ENCODE measurements at places on chromosomes 5 and 9. TPM values are rescaled to one million over a fixed set of nuclear protein-coding genes. Genes with fewer than 3 reads are reported as not detected.

GRCh38 chr5:75395277-75395676 is 58.3 kb downstream of the HMGCR start:
- no peak for DNase-seq

DNA sequence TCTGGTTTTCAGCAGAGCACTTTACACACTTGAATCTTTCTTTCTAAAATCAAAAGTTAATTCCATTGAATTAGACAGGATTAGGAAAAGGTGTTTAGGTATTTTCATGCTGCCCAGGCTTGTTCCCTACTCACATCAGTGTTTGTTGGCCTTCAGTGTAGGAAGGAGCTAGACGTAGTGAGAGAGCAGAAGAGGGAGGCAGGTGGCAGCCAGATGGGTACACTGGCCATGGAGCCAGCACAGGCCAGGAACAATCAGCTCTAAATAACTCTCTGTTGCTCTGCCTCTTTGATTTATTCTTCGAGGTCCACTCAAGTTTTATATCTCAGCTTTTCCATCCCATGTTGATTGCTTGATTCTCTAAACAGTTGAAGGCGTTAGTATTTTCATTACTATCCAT is 529.6 kb downstream of the PSAT1 start:
- DNase-seq, result no peak

- no peak for DNase-seq
Observed at GRCh38 chr9:37390759-37391158, 31.7 kb upstream of the GRHPR start.

DNA sequence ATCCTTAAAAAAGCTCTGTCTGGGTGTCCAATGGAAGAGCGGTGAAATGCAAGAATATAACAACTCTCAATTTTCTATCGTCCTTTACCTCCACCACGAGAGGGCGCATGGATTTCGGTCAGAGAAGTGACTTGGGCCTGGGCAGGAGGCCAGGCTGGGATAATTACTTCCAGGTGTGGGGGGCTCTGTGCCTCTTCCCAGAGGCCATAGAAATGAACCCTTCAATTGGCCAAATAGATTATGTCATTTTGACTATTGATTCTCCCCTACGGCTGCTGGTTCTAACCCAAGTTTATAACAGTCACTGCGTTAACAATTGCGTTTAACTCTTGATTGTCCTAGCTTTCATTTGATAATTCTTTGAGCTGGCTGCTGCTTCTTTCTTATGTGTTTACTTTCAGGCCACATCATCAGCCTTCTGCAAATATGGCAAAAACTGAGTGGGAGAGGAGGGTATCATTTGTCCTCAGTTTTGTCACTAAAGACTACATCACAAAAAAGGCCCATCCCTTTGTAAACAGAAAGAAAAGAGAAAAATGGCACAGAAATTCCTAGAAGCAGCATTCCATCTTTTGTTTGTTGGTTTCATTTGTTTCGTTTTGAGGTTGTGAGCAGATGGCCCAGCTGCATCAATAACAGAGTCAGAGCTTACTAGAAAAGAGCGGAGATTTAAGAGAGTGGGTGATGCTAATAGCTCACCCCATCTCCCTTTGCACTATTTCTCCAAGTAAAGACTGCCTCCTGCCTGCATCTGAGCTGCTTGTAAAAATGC is 45.4 kb upstream of the ZFR start:
- no peak for DNase-seq

SELENOP gene
- 392 TPM for total RNA-seq

TAF11L10 gene
- total RNA-seq, result not detected

DNA sequence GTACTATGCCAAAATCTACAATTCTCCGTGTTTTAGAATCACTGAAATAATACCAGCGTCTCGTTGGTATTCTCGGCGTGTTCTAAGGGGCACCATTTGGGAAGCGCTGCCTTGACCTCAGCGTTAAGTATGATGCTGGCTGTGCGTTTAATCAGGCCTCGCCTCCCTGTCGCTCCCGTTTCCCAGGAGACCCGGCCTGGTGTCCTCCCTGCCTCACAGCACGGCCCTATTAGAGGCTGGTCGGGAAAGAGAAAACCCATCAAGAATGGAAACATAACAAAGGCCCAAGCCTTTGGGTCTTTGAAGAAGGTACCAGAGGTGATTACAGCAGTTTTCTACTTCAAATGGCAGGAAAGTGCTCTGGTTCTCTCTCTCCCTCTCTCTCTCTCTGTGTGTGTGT is 30.0 kb downstream of the GFPT2 start:
- no peak for DNase-seq

DNA sequence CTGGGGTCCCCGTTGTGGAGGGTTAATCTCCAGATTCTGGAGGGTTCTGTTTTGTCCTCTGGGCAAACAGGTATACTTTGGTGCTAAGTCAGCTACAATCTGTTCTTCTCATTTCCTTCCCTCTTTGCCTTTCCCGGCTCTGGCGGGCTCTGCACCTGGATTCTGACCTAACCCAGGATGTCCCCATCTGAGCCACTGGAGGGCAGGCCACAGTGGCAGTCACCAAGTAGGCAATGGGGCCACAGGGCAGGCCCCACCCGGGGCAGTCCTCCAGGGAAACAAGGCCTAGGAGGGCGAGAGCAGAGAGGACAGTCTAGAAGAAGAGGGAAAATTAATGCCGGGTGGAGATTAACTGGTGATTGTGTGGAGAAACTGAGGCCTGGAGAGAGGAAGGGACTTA is 40.4 kb upstream of the HRH2 start:
- no peak for DNase-seq

TRPM6 gene
- 1.3 TPM for total RNA-seq

- no peak for DNase-seq
Observed at GRCh38 chr5:135135530-135136226, 101.7 kb upstream of the PITX1 start.

DNA sequence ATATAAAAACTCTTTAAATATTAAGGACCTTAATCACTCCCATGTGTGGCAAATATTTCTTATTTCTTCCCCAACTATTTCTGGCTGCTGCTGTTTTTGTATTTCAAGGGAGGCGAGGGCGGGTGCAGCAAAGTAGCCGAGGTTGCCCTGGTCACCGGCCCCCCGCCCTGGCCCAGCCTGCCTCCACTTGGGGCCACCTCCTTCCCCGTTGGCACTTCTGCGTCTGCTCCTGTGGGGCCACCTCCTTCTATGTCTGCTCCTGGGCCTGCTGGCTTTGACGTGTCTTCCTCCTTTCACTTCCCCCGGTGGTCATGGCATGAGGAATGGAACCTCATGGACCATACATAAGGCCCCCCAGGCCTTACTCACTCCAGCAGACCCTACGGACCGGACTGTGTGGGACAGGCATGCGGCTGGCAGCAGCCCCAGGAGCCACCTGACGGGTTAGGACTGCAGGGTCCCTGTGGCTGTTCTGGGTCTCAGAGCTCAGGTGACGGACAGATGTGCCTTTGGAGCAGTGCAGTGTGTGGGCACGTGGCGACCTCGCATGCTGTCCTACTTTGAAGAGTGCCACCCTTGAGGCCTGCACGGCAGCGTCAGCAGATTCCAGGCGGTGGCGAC is 5.8 kb upstream of the ENTPD8 start:
- DNase-seq, result no peak

DNA sequence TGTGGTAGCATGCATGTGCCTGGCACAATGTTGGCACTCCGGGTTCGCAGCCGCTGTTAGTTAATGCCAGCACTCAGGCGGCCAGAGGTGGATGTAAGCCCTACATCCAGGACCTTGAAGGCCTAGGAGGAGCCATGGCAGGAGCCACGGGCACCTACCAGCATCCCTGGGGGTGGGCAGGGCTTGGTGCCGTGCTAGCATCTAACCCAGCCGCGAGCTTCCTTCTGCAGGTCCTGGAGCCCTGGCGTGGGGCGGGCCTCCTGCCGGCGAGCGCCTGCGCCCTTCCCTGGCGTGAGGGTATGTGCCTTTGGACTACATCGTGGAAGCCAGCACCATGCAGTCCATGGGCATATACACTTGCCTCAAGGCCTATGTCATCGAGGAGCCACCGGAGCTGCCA is 53.8 kb downstream of the COL27A1 start:
- DNase-seq, result no peak

SRP19 gene
- total RNA-seq, result 35.9 TPM

DNA sequence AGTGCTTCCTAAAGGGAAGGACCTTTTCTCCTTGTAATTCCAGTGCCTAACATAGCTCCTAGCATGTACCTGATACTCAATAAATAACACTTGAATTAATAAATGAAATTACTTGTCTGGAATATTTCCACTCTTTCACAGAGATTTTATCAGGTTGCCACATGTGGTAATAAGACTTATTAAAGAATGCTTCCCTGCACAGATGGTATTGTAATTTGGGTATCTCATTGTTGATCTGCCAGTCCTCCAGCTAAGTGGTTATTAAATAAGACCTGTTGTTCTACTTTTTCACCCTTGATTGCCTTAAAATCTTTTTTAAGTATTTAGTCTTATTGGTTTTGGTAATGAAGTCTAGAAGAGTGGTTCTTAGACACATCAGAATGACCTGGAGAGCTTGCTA is 28.1 kb upstream of the CETN3 start:
- DNase-seq, result no peak

GRCh38 chr5:16550316-16550952 is 66.4 kb downstream of the RETREG1 start:
- no peak for DNase-seq

DNA sequence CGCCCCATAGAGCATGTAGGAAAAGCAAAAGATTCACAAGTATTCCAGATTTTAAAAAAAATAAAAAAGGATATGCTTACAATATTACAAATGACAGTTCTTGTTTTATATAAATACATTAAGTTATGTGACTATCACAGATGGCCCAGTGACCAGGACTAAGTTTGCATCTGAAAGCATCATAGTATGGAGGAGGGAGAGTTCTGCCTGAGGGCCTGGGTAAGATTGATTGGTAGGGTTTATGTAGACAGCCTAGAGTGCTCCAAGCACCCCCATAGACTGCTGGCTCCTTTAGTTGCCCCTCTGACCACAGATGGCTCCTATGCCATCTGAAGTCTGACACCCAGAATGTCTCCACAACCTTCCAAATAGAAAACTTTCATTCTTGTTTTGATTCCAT is 48.0 kb upstream of the ADAMTS16 start:
- DNase-seq, result no peak

- no peak for DNase-seq
Observed at GRCh38 chr5:29085142-29085541, 2046.8 kb upstream of the CDH9 start.

CFAP157 gene
- total RNA-seq, result 0.28 TPM

DNA sequence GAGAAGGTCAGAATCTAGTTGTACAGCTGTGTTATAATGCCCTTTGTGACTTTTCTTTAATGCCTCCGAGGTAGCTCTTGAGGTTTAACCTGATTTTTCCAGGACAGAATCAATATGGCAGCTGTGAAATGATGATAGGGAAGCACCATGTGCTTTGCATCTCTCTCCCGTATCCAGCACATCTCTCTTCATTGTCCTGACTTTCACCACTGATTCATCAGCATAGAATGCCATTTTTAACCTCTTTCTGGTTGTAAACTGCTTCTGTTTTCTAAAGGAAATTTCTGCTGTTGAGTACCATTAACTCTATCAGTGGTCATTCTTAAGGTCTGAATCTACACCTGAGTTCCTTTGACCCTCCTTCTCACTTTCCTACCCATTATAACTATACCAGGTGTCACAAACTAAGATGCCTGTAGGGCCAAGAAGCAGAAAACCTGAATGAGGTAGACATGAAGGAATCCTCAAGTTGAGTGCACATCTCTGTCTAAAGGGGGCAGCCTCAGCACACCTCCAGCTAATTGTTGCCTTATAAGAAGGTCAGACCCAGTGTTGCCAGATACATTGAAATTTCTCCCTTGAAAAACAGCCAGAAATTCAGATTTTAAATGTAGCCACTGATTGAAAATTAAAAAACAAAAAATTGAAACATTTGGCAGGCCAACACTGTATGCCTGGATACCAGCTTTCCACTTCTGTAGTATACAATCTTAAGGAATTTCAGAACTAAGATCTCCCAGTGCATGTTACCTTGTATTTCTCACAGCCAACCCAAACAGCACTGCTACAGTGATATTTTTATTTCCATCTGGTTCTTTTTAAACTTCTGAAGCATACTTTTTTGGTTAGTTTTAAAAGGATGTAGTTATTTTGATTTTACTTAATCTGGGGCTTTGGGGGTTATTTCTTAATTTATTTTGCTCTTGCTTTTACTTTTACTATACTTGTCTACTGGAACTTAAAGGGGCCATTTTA is 35.8 kb upstream of the TLX3 start:
- no peak for DNase-seq

TAF1L gene
- not detected for total RNA-seq

- DNase-seq, result no peak
Observed at GRCh38 chr5:178625679-178626483, 969 bp downstream of the CLK4 start.

GRCh38 chr5:93247105-93247504 is 333.9 kb downstream of the NR2F1-AS1 start:
- DNase-seq, result no peak

DNA sequence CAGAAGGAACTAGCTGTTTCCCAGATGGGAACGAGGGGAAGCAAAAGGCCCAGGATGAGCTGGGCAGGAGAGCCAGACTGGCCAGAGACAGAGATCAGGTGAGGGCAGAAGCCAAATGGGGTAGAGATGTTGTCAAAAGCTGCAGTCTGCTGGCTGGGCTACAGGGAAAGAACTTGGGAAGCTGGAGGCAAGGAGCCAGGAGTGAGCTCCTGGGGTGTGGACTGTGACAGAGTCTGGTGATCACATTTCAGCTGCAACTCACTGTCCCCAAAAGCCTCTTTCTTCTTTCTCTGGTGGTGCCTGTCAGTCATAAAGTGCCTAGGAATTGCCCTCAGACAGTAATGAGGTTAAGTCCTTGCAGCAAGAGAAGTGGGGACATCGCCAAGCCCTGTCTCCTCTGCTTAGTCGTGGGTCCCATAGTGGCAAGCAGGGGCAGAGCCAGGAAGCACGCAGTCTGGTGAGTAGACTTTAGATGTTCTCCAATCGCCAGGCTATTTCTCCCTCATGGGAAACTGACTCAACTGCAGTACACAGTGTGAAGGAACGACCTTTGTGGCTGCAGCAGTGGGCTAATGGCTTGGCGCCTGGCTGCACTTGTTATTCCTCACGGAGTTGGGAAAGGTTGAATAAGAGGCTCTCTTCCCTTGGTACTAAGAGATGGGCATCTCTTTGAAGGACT is 2.5 kb upstream of the FSD1L start:
- DNase-seq, result no peak

Measured in thoracic aorta (tissue), 2 donors.